Cardiac septum (tissue), 1 donor: ENCODE measurements at places on chromosomes 3 and 15. TPM values are rescaled to one million over a fixed set of nuclear protein-coding genes. Genes with fewer than 3 reads are reported as not detected.

ITIH4 gene
- 3.2 TPM for total RNA-seq

ST8SIA2 gene
- total RNA-seq: 10.1 TPM

SLC28A1 gene
- 0.83 TPM for total RNA-seq

LRRC34 gene
- total RNA-seq: 2.3 TPM

TOP2B gene
- 108 TPM for total RNA-seq

BNC1 gene
- 0.11 TPM for total RNA-seq

GRCh38 chr3:120198305-120198878 is 86.6 kb downstream of the GPR156 start:
- no peak for DNase-seq

DNA sequence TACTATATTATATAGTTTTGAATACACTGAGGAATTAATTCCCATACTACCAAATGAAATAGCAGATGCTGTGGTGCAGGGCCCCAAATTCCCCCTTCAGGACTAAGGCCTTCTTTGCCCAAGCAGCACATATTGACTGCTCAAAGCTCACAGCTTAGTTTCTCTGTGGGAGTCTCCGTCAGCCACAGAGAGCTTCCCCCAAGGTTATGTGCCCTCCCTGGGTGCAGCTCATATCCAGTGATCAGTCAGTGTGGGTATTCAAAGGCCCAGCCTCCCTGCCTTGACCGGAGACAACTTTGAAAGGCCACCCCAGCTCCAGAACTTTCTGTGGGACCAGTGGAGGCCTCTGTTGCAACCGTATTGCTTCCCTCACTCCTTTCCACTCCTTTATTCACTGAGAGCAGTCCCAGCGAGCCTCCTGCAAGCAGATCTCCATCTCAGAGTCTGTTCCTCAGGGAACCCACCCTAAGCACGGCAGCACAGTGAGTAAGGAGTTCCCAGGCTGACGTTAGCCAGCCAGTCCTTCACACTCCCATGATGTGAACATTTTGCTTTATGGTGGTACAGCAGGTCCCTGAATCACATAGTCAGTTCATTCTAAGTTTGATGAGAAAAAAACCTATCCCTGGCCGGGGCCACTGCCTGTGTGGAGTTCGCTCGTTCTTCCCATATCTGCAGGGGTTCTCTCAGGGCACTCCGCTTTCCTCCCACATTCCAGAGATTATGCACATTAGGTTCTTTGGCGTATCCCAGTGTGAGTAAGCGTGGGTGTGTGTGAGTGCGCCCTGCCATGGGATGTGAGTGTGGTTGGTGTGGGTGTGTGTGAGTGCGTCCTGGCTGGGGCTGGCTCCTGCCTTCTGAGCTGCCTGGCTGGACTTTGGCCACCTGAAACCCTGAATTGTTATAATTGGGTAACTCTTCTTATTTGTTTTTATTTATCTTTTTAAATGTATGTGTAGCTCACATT is 64.4 kb upstream of the PPARG start:
- DNase-seq: no peak

- peak; percentile 31 for DNase-seq
These were observed 123.2 kb downstream of the LRRK1 start for GRCh38 chr15:101042320-101042719.

GRCh38 chr3:138442433-138442832 is 8.0 kb downstream of the ESYT3 start:
- peak; percentile 59 for DNase-seq

TF gene
- total RNA-seq: 5.8 TPM

CP gene
- 8.1 TPM for total RNA-seq
